ENCODE measurements at places on chromosomes 5 and 9.
A peak's percentile ranks its signal among the peaks of the same experiment; 100 is the strongest.

DNA sequence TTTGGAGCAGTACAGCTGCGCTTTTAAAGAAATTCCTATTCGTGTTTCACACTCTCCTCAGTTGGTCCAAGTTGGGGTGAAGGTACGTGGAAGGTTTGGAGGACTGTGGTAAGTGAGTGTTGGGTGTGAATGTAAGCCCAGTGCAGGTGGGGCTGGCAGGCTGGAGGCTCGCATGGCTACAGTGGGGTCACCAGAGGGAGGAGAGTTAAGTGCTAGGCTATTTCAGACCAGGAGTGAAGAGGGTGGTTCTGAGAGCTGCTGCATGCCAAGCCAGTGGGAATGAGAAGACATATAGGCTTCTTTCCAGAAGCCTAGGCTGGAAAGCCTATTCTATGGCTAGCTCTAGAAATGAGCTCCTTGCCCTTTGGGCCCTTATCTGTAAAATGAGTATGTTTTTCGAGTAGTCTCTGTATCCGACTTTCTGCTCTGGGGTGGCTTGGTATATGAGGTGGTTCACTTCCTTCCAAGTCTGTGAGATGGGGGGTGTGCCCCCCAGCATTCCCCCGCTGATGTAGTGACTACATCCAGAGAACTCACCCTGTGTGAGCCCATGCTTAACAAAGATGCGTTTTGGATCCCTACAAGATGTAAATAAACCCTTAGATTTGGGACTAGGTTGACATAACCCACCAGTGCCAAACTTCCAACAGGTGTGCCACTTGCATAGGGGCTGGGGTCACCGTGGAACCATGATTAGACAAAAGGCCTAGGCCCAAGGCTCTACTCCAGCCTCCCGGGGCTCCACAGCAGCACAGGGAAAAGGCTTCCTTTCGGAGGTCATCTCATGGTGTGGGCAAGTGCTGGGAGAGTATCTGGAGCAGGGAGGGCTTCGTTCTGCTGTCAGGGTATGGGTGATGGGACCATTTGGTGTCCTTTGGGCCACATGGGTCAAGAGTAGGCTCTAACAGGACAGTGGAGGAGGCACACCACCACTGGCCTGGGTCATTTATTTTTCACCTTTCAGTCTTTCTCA is 2.6 kb downstream of the TCF7 start:
- no peak for DNase-seq

DNA sequence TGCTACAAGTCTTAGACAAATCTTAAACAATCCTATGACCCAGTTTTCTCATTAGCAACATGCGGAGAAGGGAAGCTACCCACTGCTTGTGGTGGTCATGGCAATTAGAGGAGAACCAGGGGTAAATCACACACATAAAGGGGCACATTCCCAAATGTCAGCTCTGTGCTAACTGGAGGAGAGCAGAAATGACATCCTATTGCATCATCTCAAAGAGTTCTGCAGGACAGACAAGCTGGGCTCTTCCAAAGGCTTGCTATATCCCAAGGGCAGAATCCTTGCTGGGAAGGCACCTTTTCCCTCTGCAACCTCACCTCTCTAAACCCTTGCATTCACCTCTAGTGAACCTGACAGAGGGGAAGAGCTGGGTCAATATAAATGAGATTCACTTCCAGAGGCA is 17.0 kb upstream of the WWC1 start:
- DNase-seq = no peak

DNA sequence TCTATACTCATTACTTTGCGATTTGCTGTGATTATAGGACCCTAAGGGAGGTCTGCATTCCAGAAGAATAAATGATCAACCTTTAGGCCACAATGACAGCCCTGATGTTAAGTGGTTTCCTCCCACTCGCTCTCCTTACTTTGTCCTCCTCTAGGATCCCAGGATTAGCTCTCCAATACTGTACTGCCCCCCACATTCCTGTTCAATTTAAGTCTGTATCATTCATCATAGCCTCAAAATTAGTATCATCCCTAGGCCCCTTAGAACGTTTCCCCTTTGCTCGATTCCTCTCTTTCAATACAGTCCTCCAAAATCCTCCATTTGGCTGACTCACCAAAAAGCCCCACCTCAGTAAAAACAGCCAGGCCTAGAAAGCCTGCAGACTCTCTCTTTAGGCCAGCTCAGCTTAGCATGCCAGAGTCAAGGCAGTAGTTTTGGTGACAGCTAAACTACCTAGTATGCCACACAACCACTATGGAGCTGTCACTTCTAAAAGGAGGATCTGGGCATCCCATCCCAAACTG is 24.4 kb downstream of the RNF145 start:
- peak; percentile 83 for DNase-seq

- DNase-seq = peak; percentile 31
Measured at GRCh38 chr9:32954642-32955041, 46.8 kb downstream of the APTX start.

DNA sequence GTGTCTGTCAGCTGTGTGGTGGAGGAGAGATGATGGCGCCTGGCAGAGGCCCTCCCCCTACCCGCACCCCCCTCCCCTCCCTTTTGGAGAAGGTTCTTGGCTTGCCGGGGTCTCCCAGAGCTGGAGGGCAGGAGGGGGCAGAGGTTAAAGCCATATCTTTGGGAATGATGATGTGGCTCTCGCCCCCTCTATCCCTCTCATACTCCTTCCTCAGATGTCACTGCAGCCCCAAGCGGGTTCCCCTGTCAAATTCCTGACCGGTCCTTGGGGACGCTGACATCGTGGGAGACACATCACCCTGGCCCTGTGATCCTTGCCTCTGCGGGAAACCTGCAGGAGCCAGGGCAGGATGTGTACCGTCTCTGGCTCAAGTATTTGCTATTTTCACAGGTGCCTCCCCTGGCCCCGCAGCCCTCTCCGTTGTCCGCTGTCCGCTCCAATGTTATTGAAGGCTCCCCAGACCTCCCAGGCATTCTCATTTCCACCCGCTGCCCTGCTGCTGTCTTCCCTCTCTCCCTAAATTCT is 109.5 kb downstream of the FOXD1 start:
- DNase-seq = no peak

DNA sequence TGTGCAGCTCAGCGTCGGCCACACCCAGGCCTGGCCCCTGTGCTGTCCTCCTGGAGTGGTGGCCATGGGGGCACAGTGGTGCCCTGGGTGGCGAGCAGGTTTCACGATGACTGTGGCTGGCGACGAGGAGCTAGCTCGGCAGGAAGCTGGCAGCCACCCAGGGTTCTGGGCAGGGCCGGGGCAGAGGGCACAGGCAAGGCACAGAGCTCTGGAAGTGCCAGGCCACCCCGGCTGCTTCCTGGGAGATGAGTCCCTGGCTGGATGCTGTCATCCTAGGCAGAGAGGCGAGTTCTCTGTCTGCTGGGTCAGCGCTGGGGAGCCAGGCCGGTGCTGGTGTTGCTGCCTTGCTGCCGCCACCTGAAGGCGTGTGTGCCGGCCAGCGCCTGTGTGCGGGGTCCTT is 51.7 kb downstream of the RXRA start:
- DNase-seq = no peak

GRCh38 chr5:16806711-16807546 is 129.2 kb downstream of the MYO10 start:
- DNase-seq = no peak

DNA sequence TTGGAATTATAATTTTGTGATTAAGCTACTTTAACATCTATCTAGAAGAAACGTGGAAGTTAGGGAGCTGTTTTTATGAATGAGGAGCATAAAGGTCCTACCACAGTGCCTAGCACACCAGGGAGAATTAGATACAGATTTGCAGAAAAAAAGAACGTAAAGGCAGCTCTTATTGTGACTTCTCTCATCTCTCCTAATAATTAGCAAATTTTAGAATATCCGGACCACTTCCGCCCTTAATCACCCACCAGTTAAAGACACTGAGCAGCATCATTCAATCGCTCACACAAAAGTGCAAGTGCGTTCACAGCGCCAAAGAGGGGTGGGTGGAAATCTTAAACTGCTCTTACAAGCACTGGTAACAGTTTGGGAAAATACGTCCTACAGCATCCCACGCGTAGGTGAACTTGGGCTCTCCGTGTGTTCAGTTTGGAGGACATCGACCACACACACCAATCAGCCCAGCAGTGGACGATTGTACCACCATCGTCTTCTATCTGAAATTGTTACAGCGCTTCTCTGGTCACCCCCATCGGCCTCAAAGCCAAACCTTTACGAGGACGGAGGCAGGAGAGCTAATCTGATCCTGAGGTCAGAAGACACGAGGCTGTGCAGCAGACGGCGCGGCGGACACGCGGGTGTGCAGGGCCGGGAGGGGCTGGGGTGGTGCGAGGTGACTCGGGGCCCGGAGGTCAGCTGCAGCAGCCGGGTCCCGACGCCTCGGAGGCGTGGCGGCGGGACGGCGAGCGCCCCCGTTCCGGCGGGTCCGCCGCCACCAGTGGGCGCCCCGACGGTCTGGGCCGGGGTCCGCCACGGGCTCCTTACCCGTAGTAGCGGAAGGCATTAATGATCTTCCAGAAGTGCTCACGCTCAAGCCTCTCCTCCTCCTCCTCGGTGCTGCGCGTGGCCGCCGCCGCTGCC is 646 bp downstream of the CARNMT1 start:
- DNase-seq = peak; percentile 25

- DNase-seq = no peak
Measured at GRCh38 chr5:33934176-33934575, 2.0 kb upstream of the RXFP3 start.

DNA sequence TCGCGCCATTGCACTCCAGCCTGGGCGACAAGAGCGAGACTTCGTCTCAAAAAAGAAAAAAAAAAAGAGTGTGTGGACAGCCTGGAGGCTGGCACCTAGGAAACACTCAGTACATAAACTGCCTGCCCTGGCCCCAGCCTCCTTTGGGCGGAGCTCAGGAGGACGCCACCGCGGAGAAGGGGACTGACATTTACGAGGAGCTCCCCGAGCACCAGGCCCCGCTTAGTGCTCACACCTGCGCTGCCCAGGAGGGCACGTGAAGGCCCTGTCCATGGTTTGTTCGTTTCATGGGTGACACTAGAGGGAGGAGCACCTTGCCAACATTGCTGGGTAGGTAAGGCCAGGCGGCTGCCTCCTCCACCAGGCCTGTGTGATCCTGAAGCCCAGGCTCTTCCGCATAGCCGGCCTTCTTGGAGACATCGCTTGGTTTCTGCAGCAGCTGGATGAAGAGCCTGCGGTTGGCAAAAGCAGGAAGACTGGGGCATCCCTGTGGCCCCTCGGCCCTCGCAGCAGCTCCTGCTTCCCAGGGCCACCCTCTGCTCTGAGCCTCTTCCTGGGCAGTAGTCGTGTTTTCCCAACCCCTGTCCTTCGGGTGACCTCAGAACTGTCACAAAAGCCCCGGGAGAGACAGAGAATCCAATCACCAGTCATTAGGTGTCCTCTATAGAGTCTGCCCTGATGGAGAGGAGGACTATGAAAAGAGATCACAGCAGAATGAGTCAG is 26.2 kb upstream of the LAMC3 start:
- DNase-seq = no peak

DNA sequence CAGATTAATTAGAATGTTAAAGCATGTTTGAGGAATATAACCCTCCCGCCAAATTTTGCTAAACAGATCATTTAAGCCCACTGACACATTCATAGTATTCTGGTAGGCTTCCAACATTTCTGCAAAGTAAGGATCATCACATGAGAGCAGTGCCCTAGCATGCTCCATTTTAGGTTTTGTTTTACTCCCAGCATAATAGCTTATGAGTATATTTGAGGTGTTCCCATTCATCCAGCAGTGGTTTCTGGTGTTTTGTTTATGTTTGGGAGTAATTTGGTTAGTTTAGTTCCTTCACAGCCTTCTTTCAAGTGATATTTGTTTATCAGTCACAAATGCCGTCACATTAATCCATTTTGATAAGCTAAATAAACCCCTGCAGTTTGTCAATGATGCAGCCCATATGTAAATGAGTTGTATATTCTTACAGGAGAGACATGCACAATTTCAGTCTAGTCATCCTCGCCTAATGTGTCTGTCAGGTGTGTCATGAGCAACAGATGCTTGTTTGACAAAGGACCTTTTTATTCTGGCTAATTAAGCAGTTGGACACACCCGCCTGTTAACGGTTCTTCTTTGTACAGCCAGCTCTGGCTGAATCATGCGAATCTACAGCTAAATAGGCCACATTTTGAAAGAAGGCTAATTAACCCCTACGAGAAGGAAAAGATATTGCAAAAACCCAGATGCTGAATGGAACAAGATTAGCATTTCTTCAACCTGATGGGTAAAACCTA is 124.4 kb downstream of the RFX3 start:
- DNase-seq = no peak

- DNase-seq = no peak
Measured at GRCh38 chr5:139971202-139971725, 71.8 kb downstream of the NRG2 start.

DNA sequence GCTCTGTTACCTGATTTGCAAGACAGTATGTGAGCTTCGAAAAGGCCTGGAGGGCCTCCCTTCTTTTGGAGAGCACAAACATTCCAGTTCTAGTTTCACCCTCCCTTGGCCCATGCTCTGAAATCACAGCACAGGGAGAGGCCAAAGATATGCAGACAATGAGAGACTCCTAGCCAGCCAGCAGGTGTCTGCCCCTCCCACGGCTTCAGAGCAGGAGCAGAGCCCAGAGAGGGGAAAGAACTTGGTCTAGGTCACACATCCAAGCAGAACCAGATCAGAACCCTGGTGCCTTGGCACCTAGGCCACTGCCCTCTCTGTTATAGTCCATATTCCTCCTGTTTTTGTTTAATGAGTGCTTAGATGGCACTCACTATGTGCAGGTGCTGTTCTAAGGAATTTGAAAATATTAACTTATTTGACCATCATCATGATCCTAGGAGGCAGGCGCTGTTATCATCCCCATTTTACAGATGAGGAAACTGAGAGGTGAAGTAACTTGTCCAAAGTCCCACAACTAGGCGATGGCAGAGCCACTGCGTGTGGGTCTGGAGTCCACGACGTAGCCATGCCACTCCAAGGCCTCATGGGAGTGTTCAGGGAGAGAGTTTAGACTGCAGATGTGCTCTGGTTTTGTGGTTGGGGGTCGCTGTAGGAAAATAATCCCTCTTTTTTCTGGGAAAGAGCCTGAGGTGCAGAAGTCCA is 27.2 kb downstream of the TMOD1 start:
- no peak for DNase-seq

GRCh38 chr5:38650946-38651345 is 94.5 kb upstream of the LIFR start:
- DNase-seq = peak; percentile 54
